Testis (tissue), 5 donors: ENCODE measurements at places on chromosomes 6 and 20. TPM values are rescaled to one million over a fixed set of nuclear protein-coding genes. Genes with fewer than 3 reads are reported as not detected.

Gene CDC40
- 17.9 TPM for polyA plus RNA-seq

DNA sequence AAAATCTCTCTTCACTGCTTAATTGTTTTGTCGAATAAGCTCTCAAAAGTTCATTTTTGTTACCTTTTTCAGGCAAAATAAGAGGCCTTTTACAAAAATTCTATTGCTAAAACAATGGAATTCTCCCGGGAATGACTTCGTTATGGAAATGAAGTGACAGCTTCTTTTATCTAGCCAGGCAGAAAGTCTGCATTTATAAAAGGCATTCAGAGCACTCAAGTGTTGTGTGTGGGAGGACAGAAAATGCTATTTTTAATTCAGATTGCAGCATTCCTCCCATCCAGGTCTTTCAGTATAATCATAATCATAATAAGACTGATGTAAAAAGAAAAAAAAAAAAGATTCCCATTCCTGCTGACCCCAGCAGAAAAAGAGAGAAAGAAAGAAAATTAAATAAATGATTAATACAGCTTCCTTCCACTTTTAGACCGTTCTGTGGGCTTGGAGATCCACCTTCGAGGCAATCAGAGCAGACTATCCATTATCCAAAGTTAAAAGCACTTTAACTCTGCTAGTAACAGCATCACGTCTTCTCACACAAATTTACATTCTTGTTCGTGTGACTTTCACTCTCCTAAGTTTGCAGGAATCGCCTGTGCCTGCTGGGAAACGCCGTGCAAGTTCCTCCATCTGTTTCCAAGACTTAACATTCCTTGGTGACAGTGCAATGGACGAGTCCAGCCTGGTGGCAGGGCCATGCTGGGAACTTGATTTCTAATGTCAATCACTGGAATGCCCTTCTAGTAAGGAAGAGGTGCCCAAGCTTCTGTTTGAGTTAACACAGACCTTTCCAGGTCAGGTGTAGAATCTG, 258.8 kb downstream of the GMPR start:
- no peak for DNase-seq
- H3K36me3 ChIP-seq: no peaks in the 10 kb centered on the region
- H3K4me3 ChIP-seq: no peak overlapping the region
- H3K27me3 ChIP-seq: no peaks in the 10 kb centered on the region
- no peaks in the 10 kb centered on the region for H3K4me1 ChIP-seq

Gene APOBEC2
- polyA plus RNA-seq: 8.5 TPM

Gene WFDC12
- polyA plus RNA-seq: not detected

DNA sequence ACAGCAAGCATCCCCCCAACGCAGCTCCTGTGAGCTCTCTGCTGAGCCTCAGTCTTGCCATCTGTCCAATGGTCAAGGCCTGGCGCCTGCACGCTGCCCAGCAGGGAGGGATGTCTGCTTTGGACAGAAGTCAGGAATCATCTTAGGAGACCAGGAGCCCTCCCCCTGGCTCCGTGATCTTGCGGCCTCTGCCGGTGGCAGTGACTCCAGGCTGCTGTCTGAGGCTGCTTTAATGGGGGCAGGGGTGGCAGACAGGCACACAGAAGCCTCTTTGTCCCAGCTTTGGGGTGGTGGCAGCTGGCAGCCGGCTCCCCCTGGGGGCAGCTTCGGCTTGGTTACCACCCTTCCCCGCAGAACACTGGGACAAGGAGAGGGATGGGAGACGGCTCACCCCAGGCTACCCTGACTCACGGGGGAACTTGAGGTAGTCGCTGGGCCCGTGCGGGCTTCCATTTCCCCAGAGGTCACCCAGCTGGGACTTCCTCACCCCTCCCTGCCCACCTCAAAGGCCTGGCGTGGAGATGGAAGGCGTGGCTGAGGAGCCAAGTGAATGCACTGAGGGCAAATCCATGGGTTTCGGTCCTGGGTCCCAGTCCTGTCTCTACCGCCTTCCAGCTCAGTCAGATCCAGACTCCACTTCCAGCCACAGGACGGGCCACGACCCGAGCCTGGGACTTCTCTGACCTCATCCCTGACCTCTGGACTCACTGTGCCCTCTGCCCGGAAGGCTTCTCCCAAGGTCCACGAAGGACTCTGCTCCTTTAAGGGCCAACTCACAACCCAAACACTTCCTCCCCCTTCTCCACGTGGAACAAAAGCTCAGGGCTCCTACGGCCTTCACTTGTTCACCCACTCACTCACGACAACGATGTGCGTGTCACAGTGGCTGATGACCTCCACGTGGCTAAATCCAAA, 14.8 kb downstream of the PEDS1 start:
- DNase-seq: peak; percentile 69
- no peaks in the 10 kb centered on the region for H3K27me3 ChIP-seq
- H3K4me3 ChIP-seq: no peak overlapping the region
- peaks cover 35% of the 10 kb centered on the region for H3K4me1 ChIP-seq
- H3K36me3 ChIP-seq: no peaks in the 10 kb centered on the region

GRCh38 chr20:38034108-38034649, 633 bp downstream of the RPRD1B start:
- DNase-seq: no peak
- H3K27ac ChIP-seq: peak overlapping the region; percentile 98
- peak overlapping the region; percentile 98 for H3K4me3 ChIP-seq
- H3K4me1 ChIP-seq: peaks cover 21% of the 10 kb centered on the region

Gene RAET1L
- not detected for polyA plus RNA-seq

GRCh38 chr20:24836661-24837299, 112.3 kb upstream of the CST7 start:
- H3K27me3 ChIP-seq: no peaks in the 10 kb centered on the region
- no peak for DNase-seq
- H3K4me1 ChIP-seq: no peaks in the 10 kb centered on the region
- no peak overlapping the region for H3K27ac ChIP-seq
- no peaks in the 10 kb centered on the region for H3K36me3 ChIP-seq

DNA sequence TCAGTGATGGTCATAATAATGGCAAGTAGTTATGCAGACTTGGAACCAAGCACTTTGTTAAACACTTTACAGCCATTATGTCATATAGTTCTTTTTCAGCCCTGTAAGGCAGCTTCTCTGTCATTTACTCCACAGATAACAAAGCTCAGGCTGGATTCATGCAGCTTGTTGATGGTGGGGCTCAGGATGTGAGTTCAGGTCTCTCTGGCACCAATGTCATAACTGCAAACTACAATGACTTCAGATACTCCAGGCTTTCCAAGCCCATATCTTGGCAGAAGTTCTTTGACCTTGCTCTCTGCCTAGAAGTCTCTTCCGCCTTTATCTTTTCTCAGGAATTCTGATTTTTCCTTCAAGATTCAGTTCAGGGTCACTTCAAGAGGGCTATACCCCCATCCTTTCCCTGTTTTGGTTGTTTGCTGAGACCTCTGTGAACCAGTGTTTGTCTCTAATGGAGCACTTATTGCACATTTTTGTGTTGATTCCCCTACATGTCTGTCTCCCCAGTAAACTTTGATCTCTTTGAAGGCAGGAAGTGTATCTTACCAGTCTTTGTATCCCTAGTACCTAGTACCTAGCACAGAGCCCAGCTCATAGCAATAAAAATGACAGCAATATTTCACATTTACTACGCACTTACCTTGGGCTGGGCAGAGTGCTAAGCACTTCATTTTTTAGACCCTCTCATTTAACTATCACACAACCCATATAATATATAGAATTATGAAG, 19.7 kb upstream of the EFHC1 start:
- no peaks in the 10 kb centered on the region for H3K36me3 ChIP-seq
- no peaks in the 10 kb centered on the region for H3K27me3 ChIP-seq
- no peak overlapping the region for H3K4me3 ChIP-seq
- H3K4me1 ChIP-seq: peaks cover 9% of the 10 kb centered on the region

GRCh38 chr20:43463527-43464218, 6.0 kb downstream of the SRSF6 start:
- H3K27me3 ChIP-seq: no peaks in the 10 kb centered on the region
- no peak overlapping the region for H3K4me3 ChIP-seq
- no peak overlapping the region for H3K27ac ChIP-seq
- H3K36me3 ChIP-seq: no peaks in the 10 kb centered on the region
- DNase-seq: no peak

DNA sequence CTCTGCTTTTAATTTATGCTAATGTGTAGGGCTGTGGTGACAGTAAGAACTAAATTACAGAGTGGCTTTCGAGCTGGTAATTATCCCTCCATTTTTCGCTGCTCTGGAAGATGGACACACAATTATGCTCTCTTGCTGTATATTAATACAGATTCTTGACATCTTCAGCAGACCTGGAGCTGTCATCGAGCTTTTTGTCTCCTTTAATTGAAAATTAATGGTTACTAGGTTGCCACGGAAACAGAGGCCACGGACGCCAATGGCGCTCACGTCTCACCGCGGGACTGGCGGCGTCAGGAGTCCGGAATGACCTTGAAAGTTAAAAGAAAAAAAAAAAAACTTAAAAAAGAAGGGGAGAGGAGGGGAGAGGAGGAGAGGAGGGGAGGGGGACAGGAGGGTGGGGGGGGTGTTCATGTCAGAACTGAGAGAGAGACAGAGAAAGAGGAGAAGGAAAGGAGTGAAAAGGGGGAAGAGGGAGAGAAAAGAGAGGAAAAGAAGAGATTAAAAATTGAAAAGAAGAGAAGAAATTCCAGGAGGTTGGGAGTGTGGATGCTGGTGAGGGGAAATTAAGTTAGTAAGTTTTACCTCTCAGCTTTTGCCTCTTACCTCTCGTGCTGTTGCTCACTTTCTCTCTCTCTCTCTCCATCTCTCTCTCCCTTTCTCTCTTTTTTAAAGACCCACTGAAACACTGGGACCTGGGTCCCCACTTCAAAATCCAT, 22.1 kb upstream of the FOXP4 start:
- no peak overlapping the region for H3K27ac ChIP-seq
- H3K36me3 ChIP-seq: no peaks in the 10 kb centered on the region
- no peak overlapping the region for H3K4me3 ChIP-seq
- H3K4me1 ChIP-seq: peaks cover 5% of the 10 kb centered on the region
- DNase-seq: no peak

DNA sequence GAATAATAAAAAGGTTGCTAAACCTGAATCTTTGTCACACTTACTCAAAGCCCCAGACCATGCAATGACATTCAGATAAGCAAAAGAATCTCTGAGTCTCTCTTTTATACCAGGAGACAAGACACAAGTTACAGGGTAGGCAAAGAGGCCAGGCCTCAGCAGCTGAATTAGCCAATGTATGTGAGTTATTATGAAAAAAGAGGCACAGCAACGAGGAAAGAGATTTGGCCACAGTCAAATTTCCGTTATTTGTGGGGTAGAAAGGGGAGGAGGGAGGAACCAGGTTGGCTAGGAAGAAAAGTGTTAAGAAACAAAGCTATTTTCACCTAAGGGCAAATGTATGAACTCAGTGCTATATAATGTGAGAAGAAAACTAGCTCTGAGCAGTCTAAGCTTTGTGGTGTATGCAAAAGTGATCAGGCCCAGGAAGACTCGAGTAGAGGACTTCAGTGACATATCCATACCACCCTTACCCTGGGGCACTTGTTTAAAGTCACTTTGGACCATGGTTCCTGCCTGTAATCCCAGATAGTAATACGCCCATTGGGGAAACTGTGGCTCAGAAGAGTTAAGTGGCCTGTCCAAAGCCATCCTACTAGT, 19.1 kb downstream of the IPCEF1 start:
- no peak overlapping the region for H3K4me3 ChIP-seq
- no peaks in the 10 kb centered on the region for H3K36me3 ChIP-seq
- H3K4me1 ChIP-seq: no peaks in the 10 kb centered on the region
- no peaks in the 10 kb centered on the region for H3K27me3 ChIP-seq
- no peak for DNase-seq
- H3K27ac ChIP-seq: no peak overlapping the region

- H3K4me3 ChIP-seq: no peak overlapping the region
- H3K27me3 ChIP-seq: no peaks in the 10 kb centered on the region
- H3K4me1 ChIP-seq: peaks cover 28% of the 10 kb centered on the region
- no peak for DNase-seq
- H3K36me3 ChIP-seq: no peaks in the 10 kb centered on the region
Observed at GRCh38 chr6:131002661-131002980, 60.4 kb downstream of the EPB41L2 start.

GRCh38 chr6:140379919-140380318, 1005.5 kb upstream of the CITED2 start:
- no peaks in the 10 kb centered on the region for H3K4me1 ChIP-seq
- no peaks in the 10 kb centered on the region for H3K36me3 ChIP-seq
- no peak overlapping the region for H3K27ac ChIP-seq
- H3K27me3 ChIP-seq: no peaks in the 10 kb centered on the region
- no peak overlapping the region for H3K4me3 ChIP-seq
- DNase-seq: no peak

Gene TMEM74B
- 3.9 TPM for polyA plus RNA-seq

DNA sequence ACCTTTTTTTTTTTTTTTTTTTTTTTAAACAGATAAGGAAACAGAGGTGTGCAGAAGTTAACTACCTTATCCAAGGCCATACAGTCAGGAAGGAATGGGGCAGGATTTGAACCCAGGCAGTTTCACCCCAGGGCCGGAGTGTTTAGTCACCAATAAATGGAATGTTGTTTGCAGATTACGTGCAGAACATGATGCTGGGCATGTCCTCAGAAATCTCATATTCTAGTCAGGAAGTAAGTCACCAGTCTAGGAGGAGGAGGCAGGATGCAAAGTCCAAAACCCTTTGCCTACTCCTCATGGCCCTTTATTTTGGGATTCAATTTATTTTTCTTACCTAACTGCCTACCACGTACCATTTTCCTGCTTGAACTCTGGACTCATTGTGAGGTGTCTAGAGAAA, 57.1 kb upstream of the LRRC1 start:
- DNase-seq: no peak
- no peak overlapping the region for H3K4me3 ChIP-seq
- no peaks in the 10 kb centered on the region for H3K27me3 ChIP-seq
- H3K27ac ChIP-seq: no peak overlapping the region
- H3K36me3 ChIP-seq: no peaks in the 10 kb centered on the region

- no peaks in the 10 kb centered on the region for H3K27me3 ChIP-seq
- H3K27ac ChIP-seq: no peak overlapping the region
- H3K4me1 ChIP-seq: peaks cover 3% of the 10 kb centered on the region
- DNase-seq: no peak
- no peak overlapping the region for H3K4me3 ChIP-seq
Observed at GRCh38 chr6:1068068-1068467, 243.8 kb upstream of the FOXQ1 start.

DNA sequence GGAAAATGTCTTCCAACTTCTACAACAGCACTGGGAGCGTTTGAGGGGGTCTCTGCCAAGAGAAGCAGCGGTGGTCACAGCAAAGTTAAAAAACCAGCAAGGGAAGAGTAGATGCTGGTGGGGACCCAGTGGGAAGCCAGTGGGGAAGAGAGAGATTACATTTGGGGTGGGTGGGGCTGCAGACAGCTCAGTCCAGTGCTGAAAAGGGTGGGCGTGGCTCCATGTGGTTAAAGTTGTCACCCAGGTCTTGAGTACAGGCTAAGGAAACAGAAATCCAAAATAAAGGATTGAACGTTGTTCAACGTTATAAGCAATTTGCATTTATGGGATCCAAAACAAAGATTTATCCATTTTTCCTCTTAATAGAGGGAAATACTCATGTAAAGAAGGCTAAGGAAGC, 106.3 kb upstream of the LY86 start:
- no peak overlapping the region for H3K27ac ChIP-seq
- DNase-seq: no peak
- no peaks in the 10 kb centered on the region for H3K27me3 ChIP-seq
- H3K4me3 ChIP-seq: no peak overlapping the region
- H3K36me3 ChIP-seq: no peaks in the 10 kb centered on the region

- no peak for DNase-seq
- H3K27ac ChIP-seq: no peak overlapping the region
- H3K4me1 ChIP-seq: peaks cover 5% of the 10 kb centered on the region
- H3K27me3 ChIP-seq: no peaks in the 10 kb centered on the region
- H3K4me3 ChIP-seq: no peak overlapping the region
- no peaks in the 10 kb centered on the region for H3K36me3 ChIP-seq
Observed at GRCh38 chr6:89009624-89010059, 46.2 kb upstream of the RNGTT start.

GRCh38 chr6:160261991-160262680, 3.5 kb upstream of the SLC22A2 start:
- no peak overlapping the region for H3K4me3 ChIP-seq
- H3K27me3 ChIP-seq: no peaks in the 10 kb centered on the region
- peak; percentile 28 for DNase-seq
- no peak overlapping the region for H3K27ac ChIP-seq
